ENCODE measurements at places on chromosomes 3 and 15.

DNA sequence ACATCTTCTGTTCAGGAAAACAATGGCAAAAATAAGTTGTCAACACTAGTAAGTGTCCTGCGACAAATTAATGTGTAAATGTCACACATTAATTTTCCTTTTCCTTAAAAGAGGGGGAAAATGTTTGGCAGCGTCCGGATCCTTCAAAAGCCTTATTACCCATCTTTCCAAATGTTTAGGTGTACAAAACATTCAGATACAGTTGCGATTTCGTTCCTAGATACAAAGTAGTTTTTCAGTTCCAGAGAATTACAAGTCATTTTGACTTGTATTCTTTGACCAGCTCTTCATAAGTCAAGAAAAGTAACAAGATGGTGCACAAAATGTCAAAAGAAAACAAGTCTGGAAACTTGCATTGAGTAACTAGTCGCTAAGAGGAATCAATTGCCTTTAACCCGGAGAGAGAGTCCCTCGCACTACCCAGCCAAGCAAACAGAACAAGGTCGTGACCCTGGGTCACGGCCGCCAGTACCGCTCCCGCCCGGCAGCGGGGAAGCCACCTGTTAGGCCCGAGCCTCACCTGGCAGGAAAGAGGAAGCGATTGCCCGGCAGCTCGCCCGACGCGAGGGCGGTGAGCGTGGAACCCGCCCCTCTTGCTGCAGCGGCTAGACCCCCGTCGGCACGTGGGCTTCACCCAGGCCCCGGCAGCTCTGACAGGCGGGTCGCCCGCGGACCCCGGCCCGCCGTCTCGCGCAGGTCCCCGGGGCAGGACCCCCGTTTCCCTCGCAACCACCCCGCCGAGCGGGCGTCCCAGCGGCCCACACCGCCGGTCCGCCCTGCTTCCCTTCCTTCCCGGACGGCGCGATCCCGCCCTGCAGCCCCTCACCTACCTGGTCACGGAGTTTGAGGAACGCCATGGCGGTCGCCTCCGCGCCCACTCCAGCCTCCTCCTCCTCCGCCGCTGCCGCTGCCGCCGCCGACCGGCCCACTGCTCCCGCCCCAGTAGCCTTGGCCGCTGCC is 61.0 kb upstream of the ANKRD28 start:
- DNase-seq, result peak; percentile 70

- peak; percentile 20 for DNase-seq
Measured at GRCh38 chr15:67575039-67575502, 32.6 kb downstream of the MAP2K5 start.

DNA sequence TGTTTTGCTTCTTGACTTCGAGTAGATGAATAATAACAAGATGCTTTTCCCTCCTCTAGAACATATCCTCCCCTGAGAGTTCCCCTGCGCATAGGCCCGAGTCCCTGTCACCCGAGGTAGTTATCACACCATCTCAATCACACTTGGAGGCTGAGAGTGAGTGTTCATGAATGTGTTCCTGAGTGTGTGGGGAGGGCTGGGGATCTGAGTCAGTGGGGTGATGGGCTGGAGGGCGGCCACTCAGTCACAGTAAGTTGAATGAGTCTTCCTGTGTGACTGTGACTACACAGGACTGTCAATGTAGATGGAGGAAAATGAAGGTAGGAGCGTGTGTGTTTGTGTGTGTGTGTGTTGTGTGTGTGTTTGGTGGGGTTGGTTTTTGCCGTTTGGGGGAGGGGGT is 71.0 kb downstream of the SETD5 start:
- DNase-seq, result no peak

DNA sequence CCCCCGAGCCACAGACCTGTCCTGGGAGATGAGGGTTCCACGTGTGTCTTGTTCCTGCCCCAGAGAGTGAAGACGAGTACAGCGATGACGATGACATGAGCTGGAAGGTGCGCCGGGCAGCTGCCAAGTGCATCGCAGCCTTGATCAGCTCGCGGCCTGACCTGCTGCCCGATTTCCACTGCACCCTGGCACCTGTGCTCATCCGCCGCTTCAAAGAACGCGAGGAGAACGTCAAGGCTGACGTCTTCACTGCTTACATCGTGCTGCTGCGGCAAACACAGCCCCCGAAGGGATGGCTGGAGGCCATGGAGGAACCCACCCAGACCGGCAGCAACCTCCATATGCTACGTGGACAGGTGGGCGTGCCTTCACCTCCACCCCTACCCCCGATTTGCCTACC is 18.6 kb downstream of the CAND2 start:
- DNase-seq, result no peak

DNA sequence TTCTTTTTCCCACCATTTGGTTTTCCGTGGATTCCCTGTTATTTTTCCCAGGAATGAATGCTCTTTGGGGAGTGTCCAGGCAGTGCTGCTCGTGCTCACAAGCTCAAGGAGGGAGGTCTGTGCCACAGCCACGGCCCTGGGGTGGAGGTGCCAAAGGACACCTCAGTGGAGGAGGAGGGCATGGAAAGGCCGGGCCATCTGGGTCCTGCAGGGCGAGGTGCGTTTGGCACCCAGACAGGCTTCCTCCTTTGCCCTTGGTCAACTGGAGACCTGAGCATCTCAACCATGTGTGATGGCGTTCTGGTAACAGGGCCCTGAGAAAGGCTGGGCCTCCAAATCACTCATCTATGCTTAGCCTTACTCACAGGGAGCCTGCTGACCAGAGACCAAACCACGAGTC is 25.4 kb downstream of the KY start:
- DNase-seq, result no peak

DNA sequence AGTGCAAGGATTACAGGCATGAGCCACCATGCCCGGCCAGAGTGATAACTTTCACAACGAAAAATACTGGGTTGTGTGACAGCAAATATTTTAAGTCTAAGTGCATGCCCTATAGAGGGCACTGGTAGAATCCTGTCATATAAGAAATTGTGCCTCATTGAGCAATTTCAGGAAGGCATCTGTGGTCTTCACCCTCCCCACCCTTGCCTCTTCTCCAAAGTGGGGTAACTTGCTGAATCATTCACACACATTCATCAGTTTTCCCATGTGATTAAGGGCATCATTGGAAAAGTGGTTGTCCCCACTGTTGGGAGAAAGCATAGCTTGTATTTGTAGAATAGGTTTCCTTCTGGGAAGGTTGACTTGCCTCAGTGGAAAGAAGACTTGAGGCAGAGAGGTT is 9.2 kb downstream of the MITF start:
- DNase-seq, result no peak

- no peak for DNase-seq
Measured at GRCh38 chr3:4517643-4518311, 24.6 kb downstream of the ITPR1 start.

GRCh38 chr15:84387086-84387485 is 151.5 kb downstream of the GOLGA6L4 start:
- no peak for DNase-seq

- no peak for DNase-seq
Measured at GRCh38 chr3:184052767-184053166, at the start of gene HTR3C. Gene HTR3C (plus strand): TSS chr3:184053047. CDS start chr3:184053081, 34 bp downstream.

DNA sequence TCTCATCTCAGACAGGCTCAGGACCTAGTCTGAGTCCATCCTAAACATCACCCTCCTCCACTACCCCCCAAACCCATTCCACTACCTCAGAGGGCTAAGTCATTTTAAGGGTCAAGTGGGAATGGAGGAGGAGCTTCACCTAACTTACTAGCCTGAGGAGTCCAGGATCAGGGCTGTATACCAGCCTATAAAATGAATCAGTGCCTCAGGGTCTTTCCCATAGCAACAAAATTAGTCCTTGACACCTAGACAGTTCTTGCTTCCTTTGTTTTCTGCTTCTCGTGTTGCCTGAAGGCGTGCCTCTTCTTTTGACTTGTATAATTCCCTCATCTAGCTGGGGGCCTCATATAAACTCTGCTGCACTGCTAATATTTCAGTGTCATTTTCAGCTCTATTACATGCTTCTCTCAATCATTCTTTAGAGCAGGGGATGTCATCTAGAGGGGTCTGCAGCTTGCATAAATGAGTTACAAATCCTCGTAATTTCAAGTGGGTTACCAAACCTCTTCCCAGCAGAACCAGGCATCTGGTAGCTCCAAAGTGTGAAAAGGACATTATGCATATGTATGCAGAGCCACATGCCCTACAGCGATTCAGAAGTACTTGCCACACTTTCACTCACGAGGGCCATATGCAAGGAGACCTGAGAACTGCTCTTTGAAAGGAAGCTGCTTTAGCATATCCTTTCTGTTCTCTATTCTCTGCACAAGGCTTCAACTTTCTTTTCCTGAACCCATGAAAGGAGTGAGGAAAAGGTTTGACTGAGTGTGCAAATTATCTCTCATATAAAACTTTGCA is 311.7 kb upstream of the SEMA6D start:
- DNase-seq, result no peak

- no peak for DNase-seq
Measured at GRCh38 chr15:100615801-100616200, 13.4 kb downstream of the ASB7 start.

- DNase-seq, result no peak
Measured at GRCh38 chr3:11626084-11626463, 17.6 kb downstream of the VGLL4 start.

DNA sequence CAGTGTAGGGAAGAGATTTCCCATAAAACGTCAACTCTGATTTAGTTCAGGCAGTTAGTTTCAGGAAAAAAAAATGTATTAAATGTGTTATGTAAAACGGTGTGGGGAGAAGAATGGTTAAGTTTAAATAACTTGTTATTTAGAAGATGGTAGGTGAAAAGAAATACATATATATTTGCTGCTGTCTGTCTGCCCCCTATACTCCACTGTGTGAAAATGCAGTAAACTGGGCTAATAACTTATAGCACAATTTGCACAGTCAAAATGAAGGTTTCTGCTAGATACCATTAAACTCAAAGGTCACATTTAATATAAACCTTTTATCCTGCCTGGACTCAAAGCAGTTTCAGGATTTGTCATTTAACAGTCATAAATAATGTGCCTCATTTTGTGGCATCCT is 515.0 kb downstream of the FGF12 start:
- DNase-seq, result no peak

- no peak for DNase-seq
Measured at GRCh38 chr3:12905316-12906071, 64.1 kb upstream of the RPL32 start.

- DNase-seq, result peak; percentile 75
Measured at GRCh38 chr15:92011611-92012367, 158.3 kb downstream of the SLCO3A1 start.

GRCh38 chr3:99543796-99544195 is 94.6 kb upstream of the COL8A1 start:
- DNase-seq, result no peak

Measured in SW480 (cell line).